C1 segment of cervical spinal cord (tissue), 14 donors: ENCODE measurements at places on chromosomes 16 and 17.

GRCh38 chr16:67653128-67653788, 6.8 kb downstream of the ACD start:
- DNase-seq = no peak

GRCh38 chr16:80723091-80723490, 81.3 kb downstream of the CDYL2 start:
- no peak for DNase-seq

GRCh38 chr16:74807052-74807646, 32.5 kb upstream of the FA2H start:
- no peak for DNase-seq

GRCh38 chr16:87076950-87077749, 240.0 kb downstream of the C16orf95 start:
- DNase-seq = no peak

DNA sequence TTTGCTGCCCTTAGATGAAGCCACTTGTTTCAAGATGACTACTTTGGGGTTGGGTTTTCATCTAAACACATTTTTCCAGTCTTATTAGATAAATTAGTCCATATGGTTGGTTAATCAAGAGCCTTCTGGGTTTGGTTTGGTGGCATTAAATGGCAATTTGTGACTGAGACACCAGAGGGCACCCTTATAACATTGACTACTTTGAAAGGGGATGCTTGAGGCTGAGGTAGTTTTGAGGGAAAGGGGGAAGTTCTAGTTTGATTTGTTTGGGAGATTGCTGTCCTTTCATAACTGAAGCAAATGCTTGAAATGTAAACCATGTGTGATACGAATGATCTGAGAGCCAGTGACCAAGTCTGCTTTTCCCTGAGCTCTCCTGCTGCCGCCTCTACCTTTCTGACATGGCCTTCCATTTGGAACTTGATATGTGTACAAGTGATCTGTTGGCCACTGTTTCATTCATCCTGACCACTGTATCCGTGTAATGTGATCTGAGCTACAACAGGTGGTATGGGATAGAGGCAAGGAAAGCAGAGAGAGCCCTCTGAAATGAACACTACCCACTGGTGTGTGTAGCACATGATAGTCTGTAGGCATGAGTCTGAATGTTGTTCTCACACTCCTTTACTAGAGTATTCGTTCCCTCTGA, 5.8 kb upstream of the RARA start:
- peak; percentile 42 for DNase-seq

- no peak for DNase-seq
Measured at GRCh38 chr17:67833946-67834631, 8.8 kb downstream of the BPTF start.

DNA sequence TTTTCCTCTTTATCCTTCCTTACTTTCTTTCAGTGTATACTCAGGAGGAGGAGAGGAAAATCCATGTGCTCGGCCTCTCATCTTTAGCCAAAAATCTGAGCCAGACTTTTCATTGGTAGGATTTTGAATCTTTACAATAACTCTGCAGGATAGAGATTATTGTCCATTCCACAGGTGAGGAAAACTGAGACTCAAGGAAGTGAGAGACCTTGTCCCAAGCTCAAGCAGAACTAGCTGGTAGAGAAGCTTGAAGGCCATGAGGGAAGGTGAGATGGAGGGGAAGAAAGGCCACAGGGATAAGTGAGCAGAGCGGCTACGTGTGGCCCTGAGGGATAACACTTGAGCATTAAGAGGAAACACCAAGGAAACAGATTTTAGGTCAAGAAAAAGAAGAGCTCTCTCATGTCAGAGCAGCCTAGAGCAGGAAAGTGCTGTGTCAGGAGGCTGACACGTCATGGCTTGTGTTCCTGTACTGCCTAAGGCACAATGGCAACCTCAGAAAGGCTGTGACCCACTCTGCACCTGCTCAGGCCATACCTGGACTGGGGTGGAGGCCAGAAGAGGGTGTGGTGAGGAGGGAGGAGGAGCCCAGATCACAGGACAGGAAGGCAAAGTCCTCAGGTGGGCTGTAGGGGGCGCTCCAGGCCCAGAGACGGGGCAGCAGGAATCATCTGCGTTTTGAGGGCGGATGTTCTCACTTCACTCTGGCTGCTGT, 11.9 kb downstream of the MT4 start:
- no peak for DNase-seq
